Pancreas (tissue), 10 donors: ENCODE measurements at places on chromosomes 7 and 10.

- no peak for DNase-seq
Measured at GRCh38 chr7:92729172-92729571, 107.2 kb downstream of the CDK6 start.

DNA sequence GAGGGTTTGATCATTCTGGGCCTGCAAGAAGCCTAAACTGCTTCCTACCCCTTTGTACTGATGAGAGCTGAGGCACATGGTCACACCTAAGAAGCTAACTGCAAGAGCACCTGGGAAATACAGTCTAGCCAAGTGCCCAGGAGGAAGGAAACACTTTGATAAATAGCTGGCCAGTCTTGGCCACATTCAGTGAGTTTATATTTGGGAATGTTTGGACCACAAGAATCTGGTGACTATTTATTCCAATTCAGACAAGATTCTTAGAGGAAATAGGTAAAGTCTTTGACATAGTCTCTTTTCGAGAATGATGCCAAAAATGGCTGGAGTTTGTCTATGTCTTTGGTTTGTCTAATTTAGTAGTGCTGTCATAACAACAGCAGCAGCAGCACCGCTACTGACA, 213.6 kb downstream of the KIF20B start:
- no peak for DNase-seq

DNA sequence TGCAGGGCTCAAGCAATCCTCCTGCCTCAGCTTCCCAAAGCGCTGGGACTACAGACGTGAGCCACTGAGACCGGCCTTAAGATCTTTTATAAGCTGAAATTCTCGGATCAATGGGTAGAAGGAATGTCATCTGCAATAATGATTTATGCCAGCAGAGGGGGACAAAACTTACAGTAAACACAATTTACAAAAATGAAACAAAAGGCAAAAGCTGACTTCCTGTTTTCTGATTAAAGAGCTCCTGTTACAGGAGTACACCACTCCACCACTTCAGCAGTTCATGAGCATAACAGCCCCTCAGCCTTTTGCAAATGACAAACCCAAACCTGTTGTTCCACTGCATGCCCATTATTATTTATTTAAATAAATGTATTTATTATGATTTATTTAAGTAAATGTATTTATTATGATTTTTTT, 88.5 kb upstream of the ATP6V0A4 start:
- no peak for DNase-seq

GRCh38 chr10:44307691-44308090, 77.2 kb downstream of the CXCL12 start:
- DNase-seq = no peak
